ENCODE measurements at places on chromosomes 12 and 14.

GRCh38 chr14:29475641-29476040, 452.0 kb downstream of the PRKD1 start:
- DNase-seq, result no peak

DNA sequence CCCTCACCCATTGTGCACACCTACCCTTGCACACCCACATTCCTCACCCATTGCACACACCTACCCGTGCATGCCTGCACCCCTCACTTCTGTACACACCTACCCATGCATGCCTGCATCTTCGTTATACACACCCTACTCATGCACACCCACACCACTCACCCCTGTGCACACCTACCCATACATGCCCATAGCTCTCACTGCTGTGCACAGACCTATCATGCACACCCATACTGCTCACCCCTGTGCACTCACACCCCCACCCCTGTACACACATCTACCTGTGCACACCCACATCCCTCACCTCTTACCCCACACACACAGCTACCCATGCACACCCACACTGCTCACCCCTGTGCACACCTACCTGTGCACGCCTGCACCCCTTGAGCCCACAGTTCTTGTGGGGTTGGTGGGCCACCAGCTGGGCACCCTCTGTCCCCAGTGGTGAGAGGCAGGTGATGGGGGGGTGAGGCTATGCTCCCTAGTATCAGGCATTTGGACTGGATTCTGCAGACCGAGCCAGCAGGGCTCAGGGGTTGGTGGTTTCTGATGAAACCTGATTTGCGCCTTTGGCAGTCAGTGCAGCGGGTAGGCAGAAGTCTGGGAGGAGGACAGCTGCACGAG, 15.6 kb downstream of the CEP170B start:
- DNase-seq, result no peak

GRCh38 chr14:28057359-28058296, 709.0 kb upstream of the FOXG1 start:
- DNase-seq, result no peak

- no peak for DNase-seq
Measured at GRCh38 chr14:38866461-38866860, 236.6 kb downstream of the SEC23A start.

- no peak for DNase-seq
Measured at GRCh38 chr14:27427796-27428195, 830.0 kb upstream of the NOVA1 start.

GRCh38 chr12:119296535-119296934, 38.0 kb upstream of the CCDC60 start:
- no peak for DNase-seq

DNA sequence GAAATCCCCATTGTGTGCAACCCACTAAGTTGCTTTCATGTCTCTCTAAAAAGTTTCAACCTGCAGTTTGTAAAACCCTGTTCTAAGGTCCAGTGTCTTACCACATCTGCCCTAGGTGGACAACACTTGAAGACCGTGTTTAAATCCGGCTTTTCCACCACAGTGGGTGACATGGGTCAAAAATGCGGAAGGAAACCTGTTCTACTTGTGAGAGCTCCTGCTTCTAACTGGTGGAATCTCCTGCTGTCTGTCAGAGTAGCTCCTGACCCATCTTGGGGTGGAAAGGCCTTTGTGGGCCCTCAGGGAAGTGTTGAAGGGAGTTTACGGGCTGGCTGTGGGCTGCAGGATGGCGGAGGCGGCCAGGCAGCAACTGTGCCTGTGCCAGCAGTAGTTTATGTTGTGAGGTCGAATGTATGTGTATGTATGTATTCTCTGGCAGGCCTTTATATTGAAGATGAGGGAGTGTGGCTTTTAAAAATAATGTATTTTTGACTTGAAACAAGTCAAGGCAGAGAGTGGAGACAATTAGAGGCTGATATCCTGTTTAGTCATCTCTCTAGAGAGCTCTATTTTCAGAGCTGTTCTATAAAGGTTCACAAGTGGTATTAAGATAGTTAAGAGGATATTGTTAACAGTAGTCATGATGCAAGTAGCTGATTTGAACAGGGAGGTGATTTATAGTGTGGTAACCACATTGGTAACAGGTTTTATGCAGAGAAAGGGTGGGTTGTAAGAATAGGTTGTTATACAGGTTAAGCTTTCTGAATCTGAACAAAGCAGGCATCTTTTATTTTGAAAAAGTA, 67.0 kb downstream of the PRKCH start:
- no peak for DNase-seq

GRCh38 chr12:56300644-56301464, 724 bp upstream of the CS start:
- no peak for DNase-seq

- DNase-seq, result no peak
Measured at GRCh38 chr12:82176026-82176425, 182.2 kb downstream of the CCDC59 start.

- DNase-seq, result no peak
Measured at GRCh38 chr12:39779768-39780340, 160.3 kb upstream of the ABCD2 start.

- no peak for DNase-seq
Measured at GRCh38 chr12:99261256-99261655, 386.3 kb upstream of the GARIN6 start.

- DNase-seq, result no peak
Measured at GRCh38 chr14:102089621-102090343, 2.9 kb upstream of the HSP90AA1 start.

- DNase-seq, result no peak
Measured at GRCh38 chr12:94761559-94761958, 111.2 kb upstream of the TMCC3 start.

DNA sequence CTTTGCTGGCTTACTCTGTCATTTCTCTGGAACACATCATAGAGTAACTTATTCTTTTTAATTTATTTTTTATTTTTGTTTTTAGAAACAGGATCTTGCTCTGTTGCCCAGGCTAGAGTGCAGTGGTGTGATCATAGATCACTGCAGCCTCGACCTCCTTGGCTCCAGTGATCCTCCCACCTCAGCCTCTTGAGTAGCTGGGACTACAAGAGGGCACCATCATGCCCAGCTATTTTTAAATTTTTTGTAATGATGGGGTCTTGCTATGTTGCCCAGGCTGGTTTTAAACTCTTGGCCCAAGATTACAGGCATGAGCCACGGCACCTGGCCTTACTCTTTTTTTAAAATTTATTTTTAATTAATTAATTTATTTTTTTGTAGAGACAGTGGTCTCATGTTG, 32.2 kb upstream of the RD3L start:
- DNase-seq, result no peak

Measured in stimulated activated CD8-positive, alpha-beta memory T cell treated with anti-CD3 and anti-CD28 coated beads, Interleukin-15, amount 100 ng/mL, for 4 hours (primary cell).